ENCODE measurements at places on chromosomes 13 and 19.

- DNase-seq: no peak
These were observed 245.0 kb downstream of the MTUS2 start for GRCh38 chr13:29065142-29065541.

DNA sequence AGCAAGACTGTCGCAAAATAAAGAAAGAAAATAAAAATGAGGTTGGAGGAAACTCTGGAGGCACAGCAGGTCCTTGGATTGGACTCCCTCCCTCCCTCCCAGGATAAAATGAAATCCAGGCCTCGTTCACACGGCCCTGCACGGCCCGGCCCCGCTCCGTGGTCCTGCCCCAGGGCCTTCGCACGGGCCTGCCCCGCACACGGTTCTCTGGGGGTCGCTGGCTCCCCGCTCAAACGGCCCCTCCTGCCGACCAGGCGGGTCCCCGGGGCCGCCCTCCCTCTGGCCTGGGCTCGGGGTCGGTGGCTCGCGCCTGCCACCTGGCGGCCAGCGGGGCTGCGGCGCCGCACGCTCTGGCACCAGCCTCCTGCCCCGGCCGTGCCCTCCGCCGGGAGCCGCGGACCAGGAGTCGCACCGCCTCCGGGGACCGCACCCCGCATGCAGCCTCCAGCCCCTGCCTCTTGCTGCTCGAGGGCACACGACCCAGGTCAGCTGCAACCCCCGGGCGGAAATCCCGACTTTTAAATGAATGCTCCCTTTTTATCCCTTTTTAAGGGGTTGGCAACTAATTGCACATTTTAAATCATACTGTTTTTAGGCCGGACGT, 1.5 kb upstream of the WDR18 start:
- peak; percentile 78 for DNase-seq

DNA sequence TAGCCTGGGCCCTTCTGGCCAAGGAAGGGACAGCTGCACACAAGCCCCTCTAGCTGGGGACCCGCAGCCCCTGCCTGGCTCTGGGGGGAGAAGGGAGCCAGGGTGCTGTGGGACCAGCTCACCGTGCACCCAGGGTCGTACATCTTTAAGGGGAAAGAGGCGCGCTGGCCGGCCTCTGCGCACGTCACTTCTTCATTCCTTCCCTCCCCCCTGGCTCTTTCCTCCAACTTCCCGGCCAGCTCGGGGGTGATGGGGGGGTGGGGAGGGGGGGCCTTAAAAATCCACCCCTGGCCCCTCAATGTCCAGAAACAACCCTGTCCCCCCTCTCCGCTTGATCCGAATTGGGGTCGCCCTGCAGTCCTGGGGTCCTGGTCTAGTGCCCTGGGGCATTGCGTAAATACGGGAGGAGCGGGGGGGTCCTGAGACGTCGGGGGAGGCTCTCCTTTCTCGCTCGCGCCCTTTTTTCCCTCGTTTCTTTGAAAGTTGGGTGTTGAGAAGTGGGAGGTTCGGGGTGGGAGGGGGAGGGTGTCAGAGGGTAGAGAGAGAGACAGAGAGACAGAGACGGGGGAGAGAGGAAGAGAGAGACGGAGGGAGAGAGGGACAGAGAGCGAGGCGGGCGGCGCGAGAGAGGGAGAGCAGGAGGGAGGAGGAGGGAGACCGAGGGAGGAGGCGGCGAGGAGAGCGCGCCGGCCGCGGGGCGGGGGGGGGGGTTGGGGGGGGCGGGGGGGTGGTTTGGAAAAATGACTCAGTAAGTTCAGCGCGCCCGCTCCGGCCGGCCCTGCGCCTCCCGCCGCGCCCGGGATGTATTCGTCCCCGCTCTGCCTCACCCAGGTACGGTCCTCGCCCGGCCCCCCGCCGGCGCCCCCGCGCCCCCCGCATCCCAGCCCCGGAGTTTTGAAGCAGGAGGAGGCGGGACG, at the start of gene NFIC:
Gene NFIC, plus strand, starts transcription at position 748 of the 917 bp plus-strand sequence. Its CDS starts 54 bp downstream, at position 802.
- DNase-seq: peak; percentile 37

DNA sequence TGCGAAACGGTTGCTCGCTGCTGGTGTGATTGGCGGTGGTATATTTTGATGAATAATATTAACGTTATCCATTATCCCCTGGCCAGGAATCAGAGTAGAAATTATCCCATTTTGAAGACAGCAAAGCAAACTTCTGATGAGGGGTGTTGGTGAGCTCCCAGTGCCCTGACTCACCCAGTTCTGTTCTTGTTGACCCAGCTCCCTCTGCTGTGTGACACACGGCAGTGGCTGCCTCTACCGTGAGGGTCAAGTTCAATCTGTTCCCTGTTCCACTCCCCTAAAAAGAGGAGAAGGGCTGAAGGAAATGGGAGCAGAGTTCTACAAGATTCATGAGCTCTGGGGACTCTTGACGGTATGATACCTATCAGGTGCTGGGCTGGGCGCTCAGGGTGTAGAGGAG, 2.0 kb downstream of the CAMSAP3 start:
- DNase-seq: no peak

DNA sequence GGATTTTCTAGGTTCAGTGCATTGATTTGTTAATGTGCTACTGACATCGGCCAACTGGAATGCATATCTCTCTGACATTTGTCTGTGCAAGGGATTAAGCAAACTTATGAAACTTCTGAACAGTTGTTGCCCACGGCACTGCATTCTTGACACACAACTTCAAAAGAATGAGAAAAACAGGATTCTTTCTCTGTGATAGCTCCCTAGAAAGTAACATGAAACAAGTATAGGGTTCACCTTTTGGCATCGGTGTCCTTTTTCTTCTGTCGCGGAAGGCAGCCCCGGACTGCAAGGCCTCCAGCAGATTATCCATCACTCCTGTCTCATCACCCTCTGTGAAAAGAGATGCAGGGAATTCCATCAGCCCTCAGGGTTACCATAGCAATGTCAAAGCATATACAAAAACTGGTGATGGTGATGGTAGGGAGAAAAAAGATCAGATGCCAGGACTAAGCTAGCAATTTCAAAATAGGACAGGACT, 389.2 kb downstream of the DIAPH3 start:
- DNase-seq: no peak

DNA sequence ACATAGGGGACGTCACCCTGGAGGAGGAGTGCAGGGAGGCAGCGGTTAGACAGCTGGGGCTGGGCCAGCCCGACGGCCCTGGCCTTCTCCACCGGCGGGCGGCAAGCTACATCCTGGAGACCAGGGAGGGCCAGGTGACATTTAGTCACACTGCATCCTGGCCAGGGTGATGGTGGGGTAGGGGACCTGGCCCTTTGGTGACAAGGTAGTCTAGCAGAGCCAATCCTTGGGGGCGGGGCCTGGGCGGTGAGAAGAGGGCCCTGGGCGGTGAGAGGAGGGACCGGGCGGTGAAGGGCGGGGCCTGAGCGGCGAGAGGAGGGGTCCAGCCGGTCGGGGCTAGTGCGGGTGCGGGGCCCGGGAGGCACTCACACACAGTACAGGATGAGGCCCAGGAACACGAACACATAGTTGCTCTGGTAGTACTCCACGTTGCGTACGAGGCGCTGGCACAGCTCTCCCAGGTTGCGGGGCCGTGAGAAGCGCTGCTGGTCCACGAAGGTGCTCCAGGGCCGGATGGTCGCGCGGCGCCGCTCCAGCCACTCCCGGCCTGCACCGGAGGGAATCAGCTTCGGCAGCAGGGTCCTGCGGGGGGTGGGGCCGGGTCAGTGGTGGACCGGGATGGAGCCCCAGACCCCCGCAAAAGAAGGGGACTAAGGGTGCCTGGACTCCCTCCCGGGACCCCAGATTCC, 610 bp downstream of the RABAC1 start:
- DNase-seq: peak; percentile 85

DNA sequence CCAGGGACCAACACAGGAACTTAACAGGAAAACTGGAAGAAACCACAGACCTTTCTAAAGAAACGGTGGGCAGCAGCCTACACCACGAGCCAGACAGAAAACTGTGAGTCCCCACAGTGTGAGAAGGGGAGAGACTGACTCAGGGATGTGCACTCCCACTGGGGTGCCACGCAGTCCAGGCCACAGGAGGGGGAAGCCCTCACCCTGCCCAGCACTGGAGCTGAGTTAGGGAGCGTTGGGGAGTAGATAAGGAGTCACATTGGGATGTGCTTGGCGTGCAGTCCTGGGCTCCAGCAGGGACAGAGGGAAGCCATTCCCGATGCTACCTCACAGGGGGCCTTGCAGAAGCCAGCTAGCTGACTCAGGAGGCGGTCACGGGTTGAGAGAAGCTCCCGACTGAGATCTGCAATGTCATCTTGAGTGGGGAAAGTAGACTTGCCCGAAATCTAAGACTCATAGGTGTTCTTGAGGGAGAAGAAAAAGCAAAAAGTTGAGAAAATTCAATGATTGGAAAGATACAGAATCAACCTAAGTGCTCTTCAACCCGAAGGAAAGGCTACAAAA, 17.3 kb downstream of the SIGLEC8 start:
- DNase-seq: no peak

DNA sequence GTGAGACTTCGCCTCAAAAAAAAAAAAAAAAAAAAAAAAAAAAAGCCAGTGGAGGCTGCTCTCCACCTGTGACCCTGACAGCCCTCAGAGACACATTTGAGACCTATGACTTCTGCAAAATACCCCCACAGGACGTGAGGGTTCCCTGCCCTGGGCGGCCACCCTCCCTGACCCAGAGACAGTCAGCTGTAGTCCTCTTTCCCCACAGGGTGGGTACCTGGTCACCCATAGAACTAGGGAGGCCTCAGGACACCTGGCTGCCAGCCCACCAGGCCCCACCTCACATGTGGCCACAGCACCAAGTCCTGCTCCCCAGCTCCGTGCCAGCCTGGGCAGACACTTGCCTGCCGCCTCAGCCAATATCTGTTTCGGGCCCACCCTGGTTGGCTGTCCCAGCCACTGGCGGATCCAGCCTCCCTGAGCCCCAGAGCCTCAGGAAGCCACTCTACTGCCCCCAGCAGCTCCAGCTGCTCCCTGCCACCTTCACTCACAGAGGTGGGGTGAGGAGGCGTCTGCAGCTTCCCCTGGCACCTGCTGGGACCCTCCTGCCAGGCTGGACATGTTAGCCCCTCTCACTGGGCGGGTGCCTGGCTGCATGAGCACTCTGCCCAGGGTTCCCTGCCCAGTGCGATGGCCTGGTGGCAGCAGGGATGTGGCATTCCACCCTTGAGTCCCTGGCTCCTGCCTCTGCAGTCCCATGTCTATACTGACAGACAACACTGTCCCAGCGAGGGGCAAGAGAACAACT, 6.9 kb downstream of the MKNK2 start:
- no peak for DNase-seq

DNA sequence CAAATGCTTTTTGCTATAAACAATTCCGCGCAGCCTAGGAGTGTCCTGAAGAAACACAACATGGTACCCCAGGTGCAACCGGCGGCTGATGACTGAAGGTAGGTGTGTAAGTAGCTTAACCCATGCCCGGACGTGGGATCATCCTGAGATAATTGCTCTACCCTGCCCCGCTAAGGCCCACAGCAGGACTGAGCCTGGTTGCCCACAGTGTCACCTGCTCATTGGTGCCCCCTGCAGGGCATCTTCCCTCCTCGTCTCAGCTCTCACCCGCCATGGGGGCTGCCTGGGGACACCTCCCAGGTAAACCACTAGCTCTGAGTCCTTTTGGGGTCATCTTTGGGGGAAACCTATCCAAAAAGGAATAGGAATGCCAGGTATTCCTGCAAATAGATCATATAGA, 22.3 kb downstream of the TMEM161A start:
- DNase-seq: peak; percentile 53

DNA sequence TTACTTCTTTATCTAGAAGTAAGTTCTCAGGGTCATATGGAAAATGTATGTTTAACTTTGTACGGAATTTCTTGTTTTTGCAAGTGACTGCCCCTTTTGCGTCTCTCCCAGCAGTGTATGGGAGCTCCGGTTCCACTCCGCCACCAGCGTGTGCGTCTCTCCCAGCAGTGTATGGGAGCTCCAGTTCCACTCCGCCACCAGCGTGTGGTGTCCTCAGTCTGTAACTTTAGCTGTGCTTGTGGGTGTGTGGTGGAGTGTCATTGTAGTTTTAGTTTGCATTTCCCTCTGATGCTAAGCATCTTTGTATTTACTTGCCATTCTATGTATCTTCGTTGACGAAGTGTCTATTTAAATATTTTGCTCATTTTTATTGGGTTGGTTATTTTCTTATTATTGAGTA, 2.4 kb downstream of the CUL4A start:
- DNase-seq: no peak

DNA sequence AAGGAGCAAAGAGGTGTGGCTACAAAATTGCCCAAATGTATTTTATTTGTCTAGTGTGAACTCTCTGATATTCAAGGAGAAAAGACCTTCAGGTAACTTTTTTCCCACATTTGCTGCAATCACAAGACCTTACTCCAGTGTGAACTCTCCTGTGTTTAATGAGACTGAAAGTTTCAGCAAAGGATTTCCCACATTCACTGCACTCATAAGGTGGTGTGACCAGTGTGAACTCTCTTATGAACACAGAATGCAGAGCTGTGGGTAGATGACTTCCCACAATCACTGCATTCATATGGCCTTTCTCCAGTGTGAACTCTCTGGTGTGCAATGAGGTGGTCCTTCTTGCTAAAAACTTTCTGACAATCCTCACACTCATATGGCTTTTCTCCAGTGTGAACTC, 16.4 kb downstream of the ZNF814 start:
- no peak for DNase-seq

Data from CD4-positive, alpha-beta T cell treated with Interleukin-10 for 1 hour (primary cell).